ENCODE measurements at places on chromosomes 13 and 19. TPM values are rescaled to one million over a fixed set of nuclear protein-coding genes. Genes with fewer than 3 reads are reported as not detected.

Gene PBX4
- 56.3 TPM for total RNA-seq

DNA sequence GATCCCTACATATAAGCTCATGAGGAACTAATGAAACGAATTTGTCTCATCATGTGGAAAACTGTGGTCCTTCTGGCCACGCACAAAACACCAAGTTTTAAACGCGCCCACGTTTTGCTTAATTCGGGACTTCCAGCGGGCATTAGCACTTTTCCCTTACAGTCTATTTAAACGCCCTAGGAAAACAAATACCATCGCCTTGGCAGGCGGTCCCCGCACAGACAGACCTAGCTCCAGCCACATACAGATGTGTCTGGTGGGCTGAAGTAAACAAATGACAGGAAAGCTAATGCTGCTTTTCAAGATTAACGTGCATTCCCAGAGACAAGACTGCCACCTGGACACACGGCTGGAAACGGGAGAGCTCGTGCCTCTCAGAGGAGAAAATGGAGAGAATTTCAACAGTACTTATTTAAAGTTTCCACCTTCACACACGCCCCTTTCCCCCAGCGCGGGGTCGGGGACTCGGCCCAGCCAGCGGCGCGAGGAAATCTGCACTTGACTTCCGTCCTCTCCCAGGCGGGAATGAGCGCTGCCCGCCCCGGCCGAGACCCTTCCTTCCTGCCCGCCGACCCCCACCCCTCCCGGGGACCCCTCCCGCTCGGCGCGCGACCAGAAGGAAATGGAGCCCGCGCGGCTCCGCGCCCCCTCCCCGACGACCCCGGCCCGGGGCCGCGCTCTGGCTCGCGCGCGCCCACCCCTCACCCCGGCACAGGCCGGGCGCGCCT is 931 bp downstream of the USP12 start:
- DNase-seq = peak; percentile 14

Gene RXFP2
- total RNA-seq = not detected

Gene MBD3L2
- not detected for total RNA-seq

Gene MRPL34
- 69.4 TPM for total RNA-seq

Gene LRRC63
- 0.75 TPM for total RNA-seq

- DNase-seq = no peak
These were observed 13.6 kb downstream of the COMP start for GRCh38 chr19:18777301-18778075.

GRCh38 chr19:46220038-46220615 is 9.4 kb upstream of the IGFL1 start:
- no peak for DNase-seq

DNA sequence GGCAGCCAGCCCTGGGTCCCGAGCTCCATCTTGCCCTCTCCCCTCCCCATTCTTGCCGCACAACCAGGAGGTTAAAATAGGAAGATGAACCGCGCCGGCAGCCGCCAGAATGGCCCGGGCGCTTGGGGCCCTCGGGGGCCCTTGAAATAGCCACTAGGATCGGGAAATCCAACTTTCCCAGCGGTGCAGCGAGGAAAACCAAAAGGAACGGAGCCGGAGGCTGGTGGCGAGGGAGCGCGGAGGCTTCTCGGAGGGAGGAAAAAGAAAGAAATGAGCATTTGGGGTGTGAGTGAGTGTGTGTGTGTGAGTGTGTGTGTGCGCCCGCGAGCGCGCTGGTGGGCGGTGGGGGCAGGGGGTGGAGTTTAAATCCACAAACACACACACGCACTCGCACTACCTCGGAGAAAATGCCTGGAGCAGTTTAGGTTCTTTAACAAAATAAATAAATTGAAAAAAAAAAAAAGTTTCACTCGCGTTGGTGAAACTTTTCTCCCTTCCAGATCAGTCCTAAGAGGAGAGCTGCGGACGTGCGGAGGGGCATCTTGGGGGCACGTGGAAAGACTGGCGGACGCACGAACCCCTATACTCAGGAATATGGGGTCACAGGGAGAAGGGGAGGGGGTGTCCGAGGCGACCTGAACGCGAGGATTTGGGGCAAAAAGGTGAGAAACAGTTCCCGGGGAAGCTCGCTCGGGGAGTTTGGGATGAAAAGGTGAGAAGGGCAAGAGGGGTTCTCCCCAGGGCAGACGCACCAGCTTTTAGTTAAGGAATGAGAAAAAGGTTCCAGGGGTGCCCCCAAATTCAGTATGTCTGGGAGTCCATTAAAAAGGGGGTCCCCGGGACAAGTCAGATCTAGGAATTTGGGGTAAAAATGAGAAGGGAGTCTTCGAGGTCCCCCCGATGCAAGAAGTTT is 1.3 kb downstream of the RFX2 start:
- peak; percentile 76 for DNase-seq

DNA sequence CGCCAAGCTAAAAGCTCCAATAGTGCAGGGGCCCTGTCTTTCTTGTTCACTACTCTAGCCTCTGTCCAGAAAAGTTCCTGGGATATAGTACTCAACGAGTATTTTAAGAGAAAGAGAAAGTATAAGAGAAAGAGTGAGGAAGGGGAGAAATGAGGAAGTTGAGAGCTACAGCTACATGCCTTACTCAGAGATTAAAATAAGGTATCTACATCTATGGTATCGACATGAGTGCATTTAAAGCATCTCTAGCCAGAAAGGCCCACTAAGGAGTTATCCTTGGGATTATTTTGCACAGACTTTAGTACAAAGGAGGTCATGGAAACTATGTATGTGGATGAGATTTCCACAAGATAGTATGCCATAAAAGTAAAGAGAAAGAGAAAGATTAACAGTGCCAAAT is 28.5 kb downstream of the MYCBP2 start:
- DNase-seq = no peak

- peak; percentile 74 for DNase-seq
These were observed 653 bp downstream of the TMTC4 start for GRCh38 chr13:100673713-100674571.

GRCh38 chr19:3129112-3129511 is 6.7 kb upstream of the GNA15 start:
- peak; percentile 29 for DNase-seq

DNA sequence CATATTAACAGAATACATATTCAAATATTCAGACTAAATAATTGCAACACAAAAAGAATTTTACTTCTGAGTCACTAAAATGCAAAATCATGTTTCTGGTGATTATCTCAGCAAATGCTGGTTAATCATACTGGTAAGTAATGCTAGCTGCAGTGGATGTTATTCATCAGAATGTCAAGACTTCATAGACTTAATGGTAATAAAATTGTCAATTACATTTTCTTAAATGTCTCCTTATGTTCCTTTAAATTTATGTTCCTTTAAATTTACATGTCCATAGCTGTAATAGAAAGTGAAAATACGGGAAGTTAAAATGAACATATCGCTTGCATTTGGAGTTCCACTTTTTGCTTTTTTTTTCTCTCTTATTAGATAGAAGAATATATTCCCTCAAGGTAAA is 853.0 kb downstream of the SLITRK6 start:
- DNase-seq = no peak

Gene ACER1
- total RNA-seq = 1.3 TPM

Gene GRAMD1A
- 221 TPM for total RNA-seq

DNA sequence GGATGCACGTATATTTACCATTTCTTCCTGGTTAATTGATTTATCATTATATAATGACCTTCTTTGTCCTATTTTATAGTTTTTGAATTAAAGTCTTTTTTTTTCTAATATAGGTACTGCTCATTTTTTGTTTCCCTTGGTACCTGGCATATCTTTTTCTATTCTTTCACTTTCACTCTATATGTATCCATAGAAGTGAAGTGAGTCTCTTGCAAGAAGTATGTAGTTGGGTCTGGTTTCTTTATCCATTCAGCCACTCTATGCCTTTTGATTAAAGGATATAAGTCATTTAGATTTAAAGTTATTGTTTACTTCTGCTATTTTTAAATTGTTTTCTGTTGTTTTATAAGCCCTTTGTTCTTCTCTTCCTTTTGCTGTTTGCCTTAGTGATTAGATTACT is 194.3 kb upstream of the SLITRK6 start:
- no peak for DNase-seq

GRCh38 chr13:89267734-89268133 is 1596.6 kb downstream of the SLITRK5 start:
- no peak for DNase-seq

DNA sequence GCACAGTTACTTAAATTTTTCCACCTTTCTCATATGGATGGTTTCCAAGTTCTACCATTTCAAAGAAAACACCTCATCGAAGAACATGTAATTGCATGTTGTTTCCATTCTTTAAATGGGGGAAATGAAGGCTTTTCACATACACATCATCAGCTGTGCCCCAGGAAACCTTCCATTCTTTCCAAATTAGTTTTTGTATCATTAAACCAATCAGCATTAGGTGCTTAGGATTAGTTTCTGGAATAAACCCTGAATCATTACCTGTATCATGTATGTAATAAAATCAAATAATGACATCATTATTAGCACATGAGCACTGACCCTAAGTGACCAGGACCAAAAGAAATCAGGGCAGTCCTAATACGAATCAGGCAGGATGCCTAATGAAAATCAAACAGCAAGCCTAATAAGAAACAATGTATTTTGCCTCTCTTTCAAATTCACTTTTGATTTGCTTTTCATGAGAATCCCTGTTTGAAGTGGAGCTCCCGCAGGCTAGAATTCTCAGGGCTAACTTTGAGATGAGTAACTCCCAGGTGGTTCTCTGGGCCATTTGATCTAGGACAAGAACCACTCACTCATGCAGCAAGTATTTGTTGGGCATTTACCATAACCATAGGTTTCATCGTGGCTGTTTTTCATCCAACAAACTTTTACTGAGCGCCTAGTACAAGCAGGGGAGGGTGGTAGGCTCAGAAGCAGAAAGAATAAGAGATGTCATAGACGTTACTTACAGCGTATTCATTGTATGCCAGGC is 89.2 kb downstream of the MZT1 start:
- DNase-seq = no peak

Gene C1QTNF9B
- total RNA-seq = not detected

Gene KLK11
- not detected for total RNA-seq

Data from CD4-positive, alpha-beta memory T cell (primary cell).